ENCODE measurements at places on chromosomes 3 and 15. TPM values are rescaled to one million over a fixed set of nuclear protein-coding genes. Genes with fewer than 3 reads are reported as not detected.
A peak's percentile ranks its signal among the peaks of the same experiment; 100 is the strongest.

Gene C3orf49
- total RNA-seq: not detected

Gene CDHR4
- total RNA-seq: not detected

Gene GOLGA8Q
- total RNA-seq: 0.84 TPM

Gene KNG1
- total RNA-seq: not detected

GRCh38 chr3:65233561-65233960, 545.8 kb upstream of the ADAMTS9 start:
- no peak overlapping the region for H3K27ac ChIP-seq
- H3K27me3 ChIP-seq: no peaks in the 10 kb centered on the region
- DNase-seq: peak; percentile 40
- H3K36me3 ChIP-seq: no peaks in the 10 kb centered on the region
- H3K4me1 ChIP-seq: no peaks in the 10 kb centered on the region
- no peak overlapping the region for H3K4me3 ChIP-seq

DNA sequence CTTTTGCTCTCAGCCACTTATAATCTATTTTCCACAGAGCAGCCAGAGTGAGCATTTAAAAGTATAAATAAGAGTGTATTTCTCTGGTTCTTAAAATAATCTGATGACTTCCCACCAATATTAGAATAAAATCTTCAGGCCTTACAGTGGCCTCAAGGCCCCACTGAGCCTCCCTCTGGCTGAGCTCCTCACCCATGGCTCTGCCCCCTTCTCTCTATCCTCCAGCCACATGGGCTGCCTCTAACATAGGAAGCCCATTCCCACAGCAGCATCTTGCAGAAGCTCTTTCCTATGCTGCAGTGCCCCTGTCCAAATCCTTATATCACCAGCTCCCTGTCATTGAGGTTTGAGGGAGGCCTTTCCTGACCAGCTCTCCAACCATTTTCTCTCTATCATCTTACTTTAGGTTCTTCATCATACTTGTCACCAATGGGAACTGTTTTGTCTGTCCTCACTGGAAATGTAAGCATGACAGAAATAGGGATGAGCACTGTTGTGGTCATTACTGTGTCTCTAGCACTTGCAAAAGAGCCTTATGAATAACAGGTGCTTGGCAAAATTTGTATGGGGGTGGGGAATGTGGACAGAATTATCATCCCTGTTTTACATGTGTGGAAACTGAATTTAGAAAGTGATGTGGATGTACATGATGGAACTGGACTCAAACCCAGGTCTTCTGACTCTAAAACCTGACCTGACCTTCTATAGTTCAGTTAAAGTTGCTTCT, 250.6 kb downstream of the NR1D2 start:
- no peak for DNase-seq
- no peaks in the 10 kb centered on the region for H3K36me3 ChIP-seq
- H3K4me3 ChIP-seq: no peak overlapping the region
- H3K27me3 ChIP-seq: no peaks in the 10 kb centered on the region
- H3K27ac ChIP-seq: no peak overlapping the region

DNA sequence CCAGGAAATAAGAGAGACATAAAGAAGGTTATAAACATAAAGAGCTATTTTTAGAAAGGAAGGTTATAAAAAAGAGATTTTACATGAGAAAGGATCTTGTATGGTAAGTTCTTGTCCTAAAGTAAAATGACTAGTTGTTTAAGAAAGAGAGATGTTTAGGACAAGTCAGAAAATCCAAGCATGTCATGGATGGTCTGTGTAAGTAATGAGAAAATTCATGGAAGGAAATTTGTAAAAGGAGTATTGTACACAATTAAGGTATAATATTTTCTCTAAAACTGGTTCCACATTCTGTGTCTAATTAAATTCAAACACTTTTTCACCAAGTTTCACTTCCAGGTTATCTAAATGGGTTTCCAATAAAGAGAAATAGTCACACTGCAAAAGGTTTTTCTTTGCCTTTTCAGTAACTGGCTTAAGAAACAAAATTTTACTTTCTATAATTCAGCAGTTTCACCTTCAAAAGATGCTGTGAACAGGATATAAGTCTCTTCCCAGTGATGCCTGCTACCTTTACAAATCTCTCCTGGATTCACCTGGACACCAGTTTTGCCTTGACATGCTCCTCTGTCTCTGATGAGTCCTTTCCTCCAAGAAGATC, 455.7 kb downstream of the ZIC1 start:
- H3K36me3 ChIP-seq: no peaks in the 10 kb centered on the region
- no peaks in the 10 kb centered on the region for H3K4me1 ChIP-seq
- no peaks in the 10 kb centered on the region for H3K27me3 ChIP-seq
- DNase-seq: no peak
- H3K27ac ChIP-seq: no peak overlapping the region
- no peak overlapping the region for H3K4me3 ChIP-seq

GRCh38 chr15:65985387-65985786, 116.1 kb downstream of the RAB11A start:
- H3K36me3 ChIP-seq: no peaks in the 10 kb centered on the region
- H3K4me3 ChIP-seq: no peak overlapping the region
- DNase-seq: no peak
- H3K4me1 ChIP-seq: no peaks in the 10 kb centered on the region
- peaks cover 29% of the 10 kb centered on the region for H3K27me3 ChIP-seq

DNA sequence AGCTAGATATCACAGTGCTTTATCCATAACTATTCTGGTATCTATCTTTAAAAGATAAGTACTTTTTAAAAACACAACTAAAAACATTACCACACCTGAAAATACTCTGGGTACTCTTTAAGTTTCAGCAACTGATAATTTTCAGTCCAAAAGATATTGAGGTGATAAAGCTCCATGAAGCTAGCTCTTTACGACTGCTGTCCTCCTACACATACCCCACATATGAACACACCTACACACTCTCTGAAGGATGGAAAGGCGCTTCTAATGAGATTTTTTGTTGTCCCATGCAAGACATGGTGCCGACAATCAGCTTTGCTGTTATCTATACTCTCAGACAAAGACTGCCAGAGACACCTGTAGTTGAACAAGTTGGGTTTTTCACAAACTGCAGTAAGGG, 19.1 kb upstream of the TM4SF4 start:
- no peak overlapping the region for H3K4me3 ChIP-seq
- DNase-seq: no peak
- H3K27ac ChIP-seq: no peak overlapping the region
- H3K36me3 ChIP-seq: no peaks in the 10 kb centered on the region

GRCh38 chr3:160105907-160106584, 117.4 kb downstream of the IL12A start:
- DNase-seq: no peak
- H3K36me3 ChIP-seq: no peaks in the 10 kb centered on the region
- H3K4me1 ChIP-seq: no peaks in the 10 kb centered on the region
- no peak overlapping the region for H3K27ac ChIP-seq

DNA sequence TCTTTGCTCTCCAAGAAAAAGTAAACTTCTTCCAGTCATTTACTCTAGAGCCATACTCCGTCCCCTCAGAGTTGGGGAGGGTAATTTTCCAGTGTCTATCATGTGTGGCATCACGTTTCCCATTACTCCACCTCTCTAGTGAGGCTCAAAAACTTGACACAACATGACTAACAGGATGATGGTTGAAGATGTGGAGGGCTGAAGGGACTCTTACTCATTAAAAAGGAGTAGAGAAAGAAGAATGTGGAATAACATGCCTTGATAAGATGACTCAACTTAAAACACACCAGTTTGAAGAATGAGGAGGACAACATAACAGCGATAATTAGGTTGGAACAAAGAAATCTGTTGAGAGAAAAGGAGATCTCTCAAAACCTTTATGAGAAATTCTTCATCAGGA, 894.3 kb downstream of the OTOL1 start:
- H3K27me3 ChIP-seq: no peaks in the 10 kb centered on the region
- H3K36me3 ChIP-seq: no peaks in the 10 kb centered on the region
- peaks cover 12% of the 10 kb centered on the region for H3K4me1 ChIP-seq
- H3K27ac ChIP-seq: peak overlapping the region; percentile 91
- DNase-seq: peak; percentile 86

GRCh38 chr15:98202256-98202655, 241.8 kb downstream of the ARRDC4 start:
- DNase-seq: no peak
- H3K4me1 ChIP-seq: no peaks in the 10 kb centered on the region
- H3K36me3 ChIP-seq: no peaks in the 10 kb centered on the region
- H3K4me3 ChIP-seq: no peak overlapping the region
- no peaks in the 10 kb centered on the region for H3K27me3 ChIP-seq

DNA sequence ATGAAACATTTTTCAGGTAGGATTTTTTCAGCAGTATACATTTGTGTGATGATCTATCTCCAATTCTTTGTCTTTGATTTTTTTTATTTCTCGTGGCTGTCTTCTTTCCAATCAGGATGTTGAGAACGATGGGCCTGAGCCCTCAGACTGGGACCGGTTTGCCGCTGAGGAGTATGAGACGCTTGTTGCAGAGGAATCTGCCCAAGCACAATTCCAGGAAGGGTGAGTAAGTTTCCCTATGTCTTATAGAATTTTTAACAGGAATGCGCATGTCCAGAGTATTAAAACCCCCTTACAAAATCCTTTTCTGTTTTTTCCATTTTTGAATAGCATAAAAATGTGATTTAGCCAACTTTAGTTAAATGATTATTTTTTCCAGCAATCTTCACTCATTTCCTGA, 90.0 kb downstream of the MSL2 start:
- H3K27ac ChIP-seq: no peak overlapping the region
- no peaks in the 10 kb centered on the region for H3K27me3 ChIP-seq
- H3K4me1 ChIP-seq: no peaks in the 10 kb centered on the region
- no peak for DNase-seq
- H3K36me3 ChIP-seq: peaks cover 11% of the 10 kb centered on the region

DNA sequence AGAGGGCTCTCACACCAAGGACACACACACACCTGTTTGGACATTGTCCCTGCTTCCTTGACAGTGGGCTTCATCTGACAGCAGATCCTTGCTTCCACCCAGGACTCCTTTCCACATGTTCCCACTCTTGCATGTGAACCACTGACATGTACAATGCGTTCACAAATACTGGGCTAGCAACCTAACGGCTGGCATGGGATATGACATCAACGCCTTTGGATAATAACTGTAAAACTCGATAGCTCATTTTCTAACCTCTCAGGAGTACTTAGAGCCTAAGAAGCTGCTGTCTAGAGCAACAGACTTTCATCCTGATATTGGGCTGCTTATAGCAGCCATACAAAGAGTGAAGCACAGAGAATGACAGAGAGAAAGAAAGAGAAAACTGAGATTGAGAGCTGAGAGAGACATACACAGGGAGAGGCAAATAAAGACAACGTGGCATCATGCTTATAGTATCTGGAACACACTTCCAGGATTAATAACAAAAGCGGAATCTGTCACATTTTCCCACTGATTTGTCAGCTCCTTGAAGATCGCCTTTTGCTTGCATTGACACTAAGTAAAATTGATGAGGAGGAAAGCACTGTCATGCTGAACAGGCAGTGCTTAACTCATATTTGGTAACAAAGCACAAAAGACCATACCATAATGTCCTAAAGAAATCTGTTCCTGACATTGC, 1.7 kb downstream of the GUCA1C start:
- H3K4me1 ChIP-seq: no peaks in the 10 kb centered on the region
- no peaks in the 10 kb centered on the region for H3K36me3 ChIP-seq
- H3K27me3 ChIP-seq: no peaks in the 10 kb centered on the region

DNA sequence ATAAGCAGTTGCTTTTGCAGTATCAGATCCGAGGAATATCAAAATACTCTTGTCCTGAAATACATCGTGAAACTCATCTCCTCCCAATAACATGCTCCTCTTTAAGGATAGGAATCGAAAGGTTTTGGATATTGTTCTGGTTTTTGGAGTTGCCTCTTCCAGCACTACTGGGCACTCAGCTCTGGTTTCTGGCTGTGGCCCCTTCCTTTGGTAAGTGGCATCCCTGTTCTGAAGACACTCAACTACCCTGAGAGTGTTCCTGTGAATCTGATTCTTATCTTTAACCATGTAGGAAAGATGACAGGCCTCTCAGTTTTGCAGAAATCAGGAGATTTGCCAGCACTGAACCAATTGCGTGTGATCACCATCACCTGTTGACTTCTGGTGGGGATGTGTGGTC, 327.5 kb upstream of the TBL1XR1 start:
- H3K27me3 ChIP-seq: no peaks in the 10 kb centered on the region
- no peak overlapping the region for H3K27ac ChIP-seq
- peaks cover 10% of the 10 kb centered on the region for H3K4me1 ChIP-seq
- no peak overlapping the region for H3K4me3 ChIP-seq

DNA sequence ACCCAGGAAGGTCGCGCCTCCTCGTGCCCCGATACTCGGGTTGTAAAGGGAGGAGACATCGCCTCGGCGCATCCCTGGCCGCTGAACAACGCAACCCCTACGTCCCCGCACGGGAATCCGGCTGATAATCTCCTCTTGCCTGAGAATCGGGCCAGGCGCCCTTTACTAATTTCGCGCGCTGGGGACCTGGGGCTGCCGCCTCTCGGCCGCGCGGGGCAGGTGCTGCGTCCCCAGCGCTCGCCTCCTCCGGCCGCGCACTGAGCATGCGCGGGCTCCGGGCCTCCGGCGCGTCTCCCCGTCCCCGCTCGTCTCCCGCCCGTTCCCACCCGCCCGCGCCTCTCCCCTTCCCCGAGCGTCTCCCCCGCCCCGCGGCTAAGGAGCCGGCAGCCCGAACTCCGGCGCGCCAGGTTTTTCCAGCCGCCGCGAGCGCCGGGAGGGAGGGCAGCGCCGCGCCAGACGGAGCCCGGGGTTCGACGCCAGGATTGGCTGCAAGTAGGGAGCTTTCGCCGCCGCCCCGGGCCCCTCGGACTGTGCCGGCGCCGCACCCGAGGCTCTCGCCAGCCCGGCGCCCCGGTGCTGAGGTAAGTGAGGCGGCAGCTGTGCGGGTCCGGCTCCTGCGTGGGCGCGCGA, at the start of gene CNTN4:
CNTN4 (plus strand) TSS at position 469 of the 630 bp plus-strand sequence.
- H3K27ac ChIP-seq: no peak within 1 kb of the TSS
- peaks cover 31% of the 10 kb centered on the region for H3K27me3 ChIP-seq
- DNase-seq: no peak
- H3K36me3 ChIP-seq: no peaks in the 10 kb centered on the region
- H3K4me3 ChIP-seq: peak within 1 kb of the TSS; percentile 28
- no peaks in the 10 kb centered on the region for H3K4me1 ChIP-seq

DNA sequence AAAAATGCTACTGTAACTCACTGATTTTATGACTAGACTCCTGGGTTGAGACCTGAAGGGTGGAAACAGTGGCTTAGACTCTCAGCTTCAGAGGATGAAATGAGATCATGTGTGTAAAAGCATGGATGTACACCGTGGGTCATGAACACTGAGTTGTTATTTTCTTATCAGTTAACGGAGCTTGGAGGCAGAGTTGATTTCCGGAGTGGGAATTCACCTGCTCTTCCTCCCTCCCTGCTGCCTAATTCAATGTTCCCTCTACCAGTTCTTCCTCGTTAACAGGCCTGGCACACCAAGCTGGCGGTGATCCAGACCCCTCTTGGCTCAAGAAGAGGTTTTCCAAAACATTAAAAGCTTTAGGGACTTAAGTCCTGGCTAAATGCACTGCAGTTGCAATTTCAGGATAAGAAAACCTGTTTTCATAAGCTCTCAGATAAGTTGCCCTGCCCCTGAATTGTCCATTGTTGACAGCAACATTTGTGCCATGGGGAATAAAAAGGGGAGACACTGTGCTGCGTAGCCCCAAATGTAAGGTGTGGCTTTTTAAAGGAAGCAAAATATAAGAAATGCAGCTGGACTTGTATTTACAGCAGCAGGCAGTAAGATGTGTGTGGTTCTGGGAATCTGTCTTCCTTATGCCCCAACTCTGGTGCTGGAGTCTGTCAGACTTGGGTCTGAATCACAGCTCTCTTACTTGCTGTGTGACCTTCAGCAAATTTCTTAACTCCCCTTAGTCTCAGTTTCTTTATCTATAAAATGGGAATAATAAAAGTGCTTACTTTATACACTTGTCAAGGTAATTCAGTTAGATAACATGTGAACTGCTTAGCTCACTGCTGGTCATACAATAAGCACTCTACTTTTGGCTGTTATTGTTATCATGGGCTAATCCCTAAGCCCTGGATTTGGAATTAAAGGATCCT, 9.9 kb downstream of the PDIA5 start:
- peaks cover 9% of the 10 kb centered on the region for H3K27me3 ChIP-seq
- DNase-seq: no peak
- no peak overlapping the region for H3K4me3 ChIP-seq
- no peak overlapping the region for H3K27ac ChIP-seq
- peaks cover 19% of the 10 kb centered on the region for H3K4me1 ChIP-seq
- no peaks in the 10 kb centered on the region for H3K36me3 ChIP-seq
